CD14-positive monocyte (primary cell): ENCODE measurements at places on chromosomes 1 and 21.

DNA sequence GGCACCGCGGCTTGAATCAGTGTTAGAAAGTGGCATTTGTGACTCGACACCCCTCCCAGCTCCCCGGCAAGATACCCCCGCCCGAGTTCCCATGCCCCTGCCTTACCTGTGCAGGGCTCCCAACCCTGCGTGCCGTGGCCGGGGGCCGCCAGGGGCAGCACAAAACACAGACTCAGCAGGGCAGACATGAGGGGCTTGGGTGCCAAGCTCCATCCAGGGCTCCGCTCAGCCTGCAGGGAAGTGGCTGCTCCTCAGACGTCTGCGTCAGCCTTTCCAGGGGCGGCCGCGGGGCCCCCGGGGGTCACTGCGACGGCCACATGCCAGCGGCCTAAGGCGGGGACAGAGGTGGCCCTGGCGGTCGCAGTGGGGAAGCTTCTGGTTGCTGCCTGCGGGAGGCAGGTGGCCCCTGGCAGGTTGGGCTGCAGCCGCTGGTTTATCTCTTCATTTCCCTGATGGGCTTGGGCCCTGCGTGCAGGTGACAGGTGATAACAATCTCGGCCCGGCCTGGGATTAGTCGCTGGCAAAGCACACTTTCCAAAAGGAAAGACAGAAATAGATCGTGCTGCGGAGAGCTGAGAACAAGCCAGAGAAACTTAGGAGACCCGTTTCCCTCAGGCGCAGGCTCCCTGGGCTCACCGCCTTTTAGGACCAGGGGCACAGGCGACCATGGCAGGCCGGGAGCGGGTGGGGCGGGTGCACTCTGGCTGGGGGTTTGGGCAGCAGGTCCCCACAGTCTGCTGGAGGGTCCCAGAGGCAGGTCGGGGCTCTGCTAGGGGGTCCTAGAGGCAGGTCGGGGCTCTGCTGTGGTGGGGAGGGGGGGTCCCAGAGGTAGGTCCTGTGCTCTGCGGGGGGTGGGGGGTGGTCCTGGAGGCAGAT, at the start of gene TSPEAR:
TSS of gene TSPEAR (minus strand) at position 246 of the 876 bp plus-strand sequence. CDS start at position 188, 58 bp downstream.
- H3K4me1 ChIP-seq = no peaks in the 10 kb centered on the region
- no peak within 1 kb of the TSS for H3K27ac ChIP-seq
- no peak for DNase-seq
- no peak within 1 kb of the TSS for H3K4me3 ChIP-seq
- peaks cover 70% of the 10 kb centered on the region for H3K27me3 ChIP-seq

- H3K36me3 ChIP-seq = no peaks in the 10 kb centered on the region
- no peak overlapping the region for H3K4me3 ChIP-seq
- no peak overlapping the region for H3K27ac ChIP-seq
- DNase-seq = no peak
- no peaks in the 10 kb centered on the region for H3K27me3 ChIP-seq
Observed at GRCh38 chr1:67722292-67722944, 37.4 kb downstream of the GADD45A start.

DNA sequence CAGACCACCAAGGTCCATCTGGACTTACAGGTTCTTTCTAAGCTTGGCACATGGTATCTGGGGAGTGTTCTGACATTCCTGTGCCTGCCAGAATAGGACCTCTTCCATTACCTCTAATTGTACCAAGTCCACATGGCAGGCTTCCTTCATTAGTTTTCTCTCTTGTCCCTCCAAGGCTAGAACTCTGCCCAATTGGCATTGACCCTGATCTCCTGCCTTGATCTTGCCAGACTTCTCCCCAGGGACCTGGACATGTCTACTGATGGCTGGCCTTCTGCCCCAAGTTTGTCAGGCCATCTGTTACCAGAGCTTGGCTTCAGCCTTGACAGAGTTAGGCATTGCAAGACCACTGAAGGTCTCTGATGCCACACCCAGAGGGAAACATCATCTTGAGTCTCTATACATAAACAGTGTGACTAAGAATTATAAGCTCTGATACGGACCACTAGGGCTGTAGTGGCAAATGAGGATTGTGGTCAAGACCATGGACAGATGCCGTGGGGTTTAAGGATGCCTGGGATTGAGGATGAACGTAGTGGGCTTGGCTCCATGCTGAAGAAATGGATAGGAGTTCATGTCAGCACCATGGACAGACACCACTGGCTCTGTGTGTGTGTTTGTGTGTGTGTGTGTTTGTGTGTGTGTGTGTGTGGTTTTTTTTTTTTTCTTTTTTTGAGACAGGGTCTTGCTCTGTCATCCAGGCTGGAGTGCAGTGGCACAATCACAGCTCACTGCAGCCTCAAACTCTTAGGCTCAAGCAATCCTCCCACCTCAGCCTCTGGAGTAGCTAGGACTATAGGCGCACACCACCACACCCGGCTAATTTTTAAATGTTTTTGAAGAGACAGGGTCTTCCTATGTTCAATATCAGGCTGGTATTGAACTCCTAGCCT, 19.5 kb upstream of the PSMB2 start:
- H3K4me1 ChIP-seq = no peaks in the 10 kb centered on the region
- no peak for DNase-seq
- no peak overlapping the region for H3K27ac ChIP-seq
- H3K4me3 ChIP-seq = no peak overlapping the region
- H3K27me3 ChIP-seq = no peaks in the 10 kb centered on the region

- peaks cover 34% of the 10 kb centered on the region for H3K4me1 ChIP-seq
- no peaks in the 10 kb centered on the region for H3K27me3 ChIP-seq
- peak; percentile 35 for DNase-seq
- H3K36me3 ChIP-seq = peaks cover 21% of the 10 kb centered on the region
Observed at GRCh38 chr1:39410915-39411436, 80.5 kb upstream of the BMP8A start.

DNA sequence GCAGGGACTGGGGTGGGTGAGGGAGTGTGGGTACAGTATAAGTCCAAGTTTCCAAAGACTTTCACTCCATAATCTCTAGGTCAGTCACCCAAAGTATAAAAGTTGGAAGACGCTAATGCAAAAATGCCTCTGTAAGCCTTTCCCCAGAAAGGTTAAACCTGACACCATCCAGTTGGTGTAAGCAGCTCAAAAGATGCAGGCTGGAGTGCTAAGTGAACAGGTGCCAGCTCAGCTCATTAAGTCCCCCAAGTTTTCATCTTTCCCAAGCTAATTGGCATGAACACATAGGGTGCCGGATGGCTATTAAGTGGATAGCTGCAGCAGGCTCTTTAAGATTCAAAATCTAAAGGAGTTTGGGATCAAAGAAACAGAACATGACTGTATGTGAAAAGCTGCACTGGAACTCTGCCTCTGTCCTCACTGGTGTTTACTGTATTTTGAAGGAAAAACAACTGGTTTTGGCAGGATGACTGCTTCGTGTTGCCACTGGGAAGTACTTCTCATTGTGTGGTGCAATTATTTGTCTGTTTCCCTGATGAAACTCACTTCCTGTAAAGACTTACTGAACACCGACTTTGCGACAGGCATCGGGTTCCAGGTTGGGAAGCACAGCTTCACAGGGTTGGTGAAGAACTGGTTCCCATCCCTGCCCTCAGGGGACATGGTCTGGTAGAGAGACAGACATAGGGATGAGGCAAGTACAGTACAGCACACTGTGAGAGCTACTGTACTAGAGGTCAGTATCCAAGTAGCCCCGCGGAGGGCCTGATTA, 152.7 kb downstream of the DAB1 start:
- no peak overlapping the region for H3K27ac ChIP-seq
- no peaks in the 10 kb centered on the region for H3K27me3 ChIP-seq
- DNase-seq = no peak
- H3K36me3 ChIP-seq = no peaks in the 10 kb centered on the region

GRCh38 chr1:24329331-24329730, 10.2 kb downstream of the GRHL3 start:
- H3K36me3 ChIP-seq = no peaks in the 10 kb centered on the region
- H3K4me1 ChIP-seq = no peaks in the 10 kb centered on the region
- no peak overlapping the region for H3K4me3 ChIP-seq

DNA sequence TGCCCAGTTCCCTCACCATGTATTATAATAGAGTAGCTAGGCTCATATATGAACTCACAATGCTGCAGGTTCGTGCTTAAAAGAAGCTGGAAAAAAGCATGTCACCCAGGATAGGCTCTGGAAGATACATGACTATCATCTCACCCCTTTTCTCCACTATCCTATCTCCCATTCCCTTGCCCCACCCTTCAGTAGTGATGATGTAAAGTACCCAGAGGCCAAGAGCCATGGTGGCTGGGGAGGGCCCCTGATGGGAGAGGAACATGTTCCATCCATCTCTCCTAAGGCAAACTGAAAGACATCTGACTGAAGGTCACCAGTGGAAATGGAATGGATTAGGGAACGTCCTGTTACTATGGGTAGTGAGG, 20.3 kb upstream of the RBBP5 start:
- peaks cover 15% of the 10 kb centered on the region for H3K4me1 ChIP-seq
- no peak overlapping the region for H3K4me3 ChIP-seq
- no peak overlapping the region for H3K27ac ChIP-seq
- no peak for DNase-seq
- peaks cover 17% of the 10 kb centered on the region for H3K36me3 ChIP-seq
- no peaks in the 10 kb centered on the region for H3K27me3 ChIP-seq

DNA sequence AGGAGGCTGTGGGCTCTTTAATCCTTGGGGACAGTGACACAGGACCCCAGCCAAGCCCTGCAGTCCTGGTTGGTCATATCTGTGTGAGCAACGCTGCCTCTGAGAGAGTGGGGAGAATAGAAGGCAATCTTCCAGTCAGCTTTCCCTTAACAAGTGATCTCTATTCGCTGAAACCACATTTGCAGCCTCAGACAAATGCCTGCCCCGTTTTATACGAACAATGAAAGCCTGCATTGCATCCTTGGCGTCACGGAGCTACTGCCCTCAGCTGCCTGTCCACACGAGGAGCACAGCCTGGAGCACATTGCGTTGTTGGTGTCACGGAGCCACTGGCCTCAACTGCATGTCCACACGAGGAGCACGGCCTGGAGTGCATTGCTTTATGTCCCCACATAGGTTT, 150.2 kb upstream of the ARHGEF16 start:
- no peaks in the 10 kb centered on the region for H3K4me1 ChIP-seq
- H3K36me3 ChIP-seq = no peaks in the 10 kb centered on the region
- H3K27ac ChIP-seq = no peak overlapping the region
- DNase-seq = no peak

DNA sequence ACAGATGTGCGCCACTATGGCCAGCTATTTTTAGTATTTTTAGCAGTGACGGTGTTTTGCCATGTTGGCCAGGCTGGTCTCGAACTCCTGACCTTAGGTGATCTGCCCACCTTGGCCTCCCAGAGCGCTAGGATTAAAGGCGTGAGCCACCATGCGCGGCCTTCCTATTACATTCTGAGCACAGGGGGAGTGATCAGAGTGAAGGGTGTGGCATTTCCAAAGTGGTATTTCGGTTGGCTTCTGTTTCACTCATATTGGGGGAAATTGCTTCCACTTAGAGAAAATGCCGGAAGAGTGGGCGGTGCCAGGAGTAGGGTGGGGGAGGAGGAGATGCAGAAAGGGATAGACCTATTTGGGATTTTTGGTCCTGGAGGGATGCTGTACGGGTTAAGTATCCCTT, 4.3 kb downstream of the PIK3CD start:
- H3K27me3 ChIP-seq = no peaks in the 10 kb centered on the region
- peaks cover 9% of the 10 kb centered on the region for H3K36me3 ChIP-seq
- DNase-seq = no peak
- H3K4me3 ChIP-seq = no peak overlapping the region

- H3K4me3 ChIP-seq = no peak overlapping the region
- no peak overlapping the region for H3K27ac ChIP-seq
- no peaks in the 10 kb centered on the region for H3K36me3 ChIP-seq
Observed at GRCh38 chr1:203440771-203441170, 34.8 kb upstream of the PRELP start.

GRCh38 chr1:218741852-218742251, 396.7 kb downstream of the TGFB2 start:
- no peak overlapping the region for H3K4me3 ChIP-seq
- DNase-seq = no peak
- no peaks in the 10 kb centered on the region for H3K27me3 ChIP-seq
- H3K4me1 ChIP-seq = no peaks in the 10 kb centered on the region

GRCh38 chr1:155134880-155135414, 705 bp upstream of the SLC50A1 start:
- DNase-seq = peak; percentile 91
- peaks cover 11% of the 10 kb centered on the region for H3K36me3 ChIP-seq
- H3K27me3 ChIP-seq = peaks cover 5% of the 10 kb centered on the region
- H3K4me3 ChIP-seq = peak overlapping the region; percentile 79

- DNase-seq = no peak
- H3K27me3 ChIP-seq = no peaks in the 10 kb centered on the region
- no peaks in the 10 kb centered on the region for H3K4me1 ChIP-seq
- no peaks in the 10 kb centered on the region for H3K36me3 ChIP-seq
- H3K27ac ChIP-seq = no peak overlapping the region
- H3K4me3 ChIP-seq = no peak overlapping the region
Observed at GRCh38 chr1:80893115-80893514, 907.6 kb upstream of the ADGRL2 start.

GRCh38 chr21:45880097-45881068, 101.2 kb upstream of the COL6A1 start:
- H3K4me3 ChIP-seq = no peak overlapping the region
- no peak overlapping the region for H3K27ac ChIP-seq
- DNase-seq = peak; percentile 62
- no peaks in the 10 kb centered on the region for H3K27me3 ChIP-seq
- no peaks in the 10 kb centered on the region for H3K36me3 ChIP-seq

DNA sequence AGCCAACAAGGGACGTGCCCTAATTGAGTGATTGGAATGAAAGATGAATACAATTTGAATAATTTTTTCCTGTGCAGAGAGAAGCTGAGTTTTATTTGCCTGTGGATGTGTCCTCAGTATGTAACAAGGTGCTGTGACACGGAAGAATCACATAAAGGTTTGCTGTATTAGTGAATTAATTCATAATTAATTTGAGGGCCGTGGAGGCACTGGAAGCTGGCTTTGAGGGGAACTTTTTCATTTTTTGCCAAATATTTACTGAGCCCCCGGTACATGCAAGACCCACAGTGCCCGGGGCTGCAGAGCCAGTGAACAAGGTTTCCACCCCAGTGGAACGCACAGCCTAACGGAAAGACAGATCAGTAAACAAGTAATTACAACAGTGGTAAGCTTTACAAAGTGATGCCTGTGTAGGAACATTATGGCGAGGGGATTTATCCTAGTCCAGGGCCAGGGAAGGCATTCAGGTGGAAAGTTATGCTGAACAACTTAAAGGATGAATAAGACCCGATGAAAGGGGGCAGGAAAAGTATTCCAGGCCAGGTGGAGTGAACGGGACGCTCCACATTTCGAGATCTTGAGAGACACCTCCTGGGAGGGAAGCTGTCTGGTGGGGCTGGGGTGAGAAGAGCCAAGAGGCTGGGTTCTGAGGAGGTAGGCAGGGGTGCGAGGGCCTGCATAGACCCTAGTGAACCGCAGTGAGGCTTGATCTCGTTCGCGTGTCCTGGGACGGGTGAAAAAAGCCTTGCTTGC, 773 bp upstream of the RCC2 start:
- peak overlapping the region; percentile 51 for H3K27ac ChIP-seq
- H3K36me3 ChIP-seq = peaks cover 1% of the 10 kb centered on the region
- peak overlapping the region; percentile 38 for H3K4me3 ChIP-seq
- peaks cover 39% of the 10 kb centered on the region for H3K4me1 ChIP-seq
- H3K27me3 ChIP-seq = peaks cover 9% of the 10 kb centered on the region
- no peak for DNase-seq
